Osteoblast (primary cell): ENCODE measurements at places on chromosomes 11 and 22. TPM values are rescaled to one million over a fixed set of nuclear protein-coding genes. Genes with fewer than 3 reads are reported as not detected.
A peak's percentile ranks its signal among the peaks of the same experiment; 100 is the strongest.

TENM4 gene
- 63.3 and 76.9 TPM in 2 replicates for total RNA-seq

- DNase-seq = peak; percentile 85
Observed at GRCh38 chr22:38305471-38306448, 11.5 kb downstream of the CSNK1E start.

ANO5 gene
- 0.59 and 1.1 TPM in 2 replicates for total RNA-seq

GRCh38 chr11:10655227-10655626, 38.3 kb downstream of the IRAG1 start:
- no peak for DNase-seq

GRCh38 chr11:62400760-62401159, 18.1 kb upstream of the SCGB1A1 start:
- peak; percentile 98 for DNase-seq

DNA sequence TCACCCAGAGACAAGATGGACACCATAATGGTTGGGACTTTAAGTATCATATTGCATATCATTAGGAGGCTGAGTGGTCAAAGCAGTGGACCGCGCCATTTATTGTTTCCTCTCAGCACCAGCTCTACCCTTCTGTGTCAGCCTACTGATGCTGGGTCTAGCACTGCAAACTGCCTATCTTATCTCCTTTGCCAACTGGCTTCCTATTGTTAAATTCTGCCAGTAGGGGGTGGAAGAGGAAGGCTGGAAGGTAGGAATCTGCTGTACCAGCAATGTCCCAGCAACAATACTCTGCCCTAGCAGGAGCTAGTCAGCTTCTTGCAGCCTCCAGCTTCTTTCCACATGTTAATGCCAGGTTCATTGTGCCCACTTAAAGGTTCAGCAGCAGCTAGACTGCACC, 367.1 kb upstream of the PDGFD start:
- DNase-seq = no peak

DNA sequence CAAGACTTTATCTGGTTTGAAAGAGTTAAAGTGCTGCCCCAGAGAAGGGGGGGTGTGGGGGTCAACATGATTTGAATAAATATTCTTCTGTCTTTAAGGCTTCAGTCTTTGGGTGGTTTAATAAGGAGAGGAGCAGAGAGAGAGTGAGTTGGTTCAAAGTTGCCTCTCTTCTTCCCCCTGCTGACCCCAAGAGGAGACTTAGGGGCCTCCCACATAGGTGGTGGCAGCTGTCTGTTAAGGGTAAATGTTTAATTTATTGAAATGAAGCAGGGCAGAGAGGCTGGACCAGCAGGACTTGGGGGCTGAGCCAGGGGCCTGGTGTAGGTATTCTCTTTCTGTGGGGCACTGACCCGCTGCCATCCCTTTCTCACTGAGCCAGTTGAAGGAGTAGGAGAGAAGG, 5.5 kb downstream of the POU2F3 start:
- peak; percentile 55 for DNase-seq

GRCh38 chr22:50531546-50531961, 1.7 kb upstream of the TYMP start:
- peak; percentile 87 for DNase-seq

GRCh38 chr22:48536541-48537342, 1290.9 kb downstream of the BRD1 start:
- peak; percentile 83 for DNase-seq

DNA sequence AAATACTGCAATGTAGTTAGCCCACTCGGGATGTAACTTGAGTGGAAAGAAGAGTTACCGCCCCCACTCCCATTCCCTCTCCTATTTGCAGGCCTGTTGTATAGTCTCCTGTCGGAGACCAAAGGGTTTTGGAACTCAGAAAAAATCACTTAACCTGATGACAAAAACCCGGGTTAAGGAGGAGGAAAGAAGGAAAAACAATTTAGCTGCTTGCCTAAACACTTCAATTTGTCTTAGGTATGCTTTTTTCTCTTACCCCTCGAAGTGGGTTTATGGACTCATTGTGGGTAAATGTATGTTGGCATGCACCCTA, 2.2 kb downstream of the YAP1 start:
- no peak for DNase-seq

- DNase-seq = no peak
Observed at GRCh38 chr11:43012606-43013005, 299.2 kb upstream of the API5 start.

GRCh38 chr11:123537726-123538125, 107.7 kb downstream of the GRAMD1B start:
- no peak for DNase-seq

- no peak for DNase-seq
Observed at GRCh38 chr11:22807855-22808570, 21.6 kb downstream of the SVIP start.

DNA sequence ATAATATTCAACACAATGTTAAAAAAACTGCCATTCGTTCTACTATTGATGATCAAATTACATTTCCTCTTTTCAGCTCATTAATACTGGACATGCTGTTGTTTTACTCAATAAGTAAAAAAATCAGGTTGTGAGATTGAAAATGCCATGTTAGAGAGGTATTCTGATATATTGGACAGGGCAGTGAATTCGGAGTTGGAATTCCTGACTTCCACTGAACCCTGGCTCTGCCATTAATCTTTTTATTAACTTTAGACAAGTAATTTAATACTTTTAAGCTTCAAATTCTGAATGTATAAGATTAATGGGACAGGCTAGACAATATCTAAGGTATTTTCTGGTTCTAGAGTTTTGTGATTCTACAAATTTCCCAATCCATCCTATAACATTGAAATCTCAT, 12.2 kb upstream of the NOX4 start:
- no peak for DNase-seq

DNA sequence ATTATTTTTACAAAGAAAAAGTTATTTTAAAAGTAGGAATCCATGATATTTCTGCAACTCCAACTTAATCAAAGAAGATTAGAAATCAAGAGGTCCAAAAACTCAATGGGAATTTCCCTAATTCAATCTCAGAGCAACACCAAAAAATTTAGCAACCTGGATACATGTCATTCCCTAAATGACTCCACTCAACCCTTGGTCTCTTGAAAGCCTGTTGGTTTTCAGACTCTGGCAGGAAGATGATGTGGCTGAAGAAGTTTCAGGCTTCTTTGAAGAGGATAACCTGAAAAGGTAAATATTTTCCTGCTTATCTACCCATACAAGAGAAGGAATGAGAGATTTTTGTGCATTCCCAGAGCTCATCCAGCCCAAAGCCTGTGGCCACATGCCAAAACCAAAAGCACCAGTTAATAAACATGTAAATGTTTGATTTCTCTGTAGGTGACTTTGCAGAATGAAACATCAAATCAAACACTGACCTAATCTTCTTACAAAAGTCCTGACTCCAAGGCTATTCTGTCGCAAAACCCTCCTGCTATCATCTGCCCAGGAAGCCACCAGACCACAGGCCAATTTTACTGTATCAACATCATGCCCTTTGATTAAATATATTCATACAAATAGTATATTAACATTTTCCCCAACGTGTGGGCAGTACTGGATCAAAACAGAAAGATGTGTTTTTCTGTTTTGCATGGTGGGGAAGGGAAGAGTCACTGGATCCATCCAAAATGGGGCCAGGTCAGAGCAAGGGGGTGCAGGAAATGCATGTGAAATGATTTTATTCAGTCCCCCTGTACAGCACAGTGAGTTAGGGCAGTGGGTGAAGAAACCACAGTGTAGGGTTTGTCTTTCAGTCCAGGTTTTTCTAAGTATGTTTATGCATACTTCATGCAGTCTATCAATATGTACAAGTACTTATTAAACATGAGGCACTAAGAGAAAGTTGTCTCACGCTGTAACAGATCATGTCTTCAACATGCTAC, 38.8 kb downstream of the SMCO4 start:
- DNase-seq = no peak

DNA sequence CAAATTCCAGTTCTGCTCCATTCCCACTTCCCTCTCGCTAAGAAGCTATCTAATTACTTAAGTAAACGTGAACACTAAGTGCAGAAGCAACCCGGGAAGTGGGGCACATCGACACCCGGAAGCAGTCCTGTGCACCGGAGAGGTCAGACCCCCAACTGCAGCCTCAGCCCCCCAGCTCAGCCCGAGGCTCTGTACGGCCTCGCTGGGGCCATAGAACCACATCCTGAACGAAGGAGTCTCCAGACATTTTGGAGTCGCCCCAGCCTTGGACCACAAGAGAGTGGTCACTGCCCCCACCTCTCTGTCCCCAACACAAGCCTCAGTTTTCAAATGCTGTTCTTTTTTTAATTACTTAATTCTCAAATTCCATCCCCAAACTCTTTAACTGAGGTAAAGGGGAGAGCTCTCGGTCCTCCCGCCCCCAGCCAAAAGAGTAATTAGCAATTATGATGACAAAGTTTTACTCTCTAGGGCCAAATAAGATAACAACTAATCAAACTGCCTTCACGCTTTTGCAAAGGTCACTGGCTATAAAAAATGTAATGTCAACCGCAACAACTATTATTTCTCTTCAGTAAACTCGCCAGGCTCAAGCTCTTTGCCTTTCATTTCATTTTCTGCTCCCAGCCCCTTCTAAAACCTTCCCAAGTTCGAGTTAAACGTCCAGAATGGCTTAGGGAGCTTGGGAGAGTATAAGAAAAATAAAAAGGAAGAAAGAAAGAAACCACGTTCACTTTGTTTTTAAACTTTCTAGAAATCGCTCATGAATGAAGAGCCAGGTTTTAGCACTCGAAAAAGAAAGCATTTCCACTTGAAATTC, 2.2 kb downstream of the PAX6 start:
- DNase-seq = peak; percentile 66

- DNase-seq = no peak
Observed at GRCh38 chr11:46888636-46889035, 29.7 kb downstream of the LRP4 start.

CCDC73 gene
- total RNA-seq = not detected in 2 replicates

DNA sequence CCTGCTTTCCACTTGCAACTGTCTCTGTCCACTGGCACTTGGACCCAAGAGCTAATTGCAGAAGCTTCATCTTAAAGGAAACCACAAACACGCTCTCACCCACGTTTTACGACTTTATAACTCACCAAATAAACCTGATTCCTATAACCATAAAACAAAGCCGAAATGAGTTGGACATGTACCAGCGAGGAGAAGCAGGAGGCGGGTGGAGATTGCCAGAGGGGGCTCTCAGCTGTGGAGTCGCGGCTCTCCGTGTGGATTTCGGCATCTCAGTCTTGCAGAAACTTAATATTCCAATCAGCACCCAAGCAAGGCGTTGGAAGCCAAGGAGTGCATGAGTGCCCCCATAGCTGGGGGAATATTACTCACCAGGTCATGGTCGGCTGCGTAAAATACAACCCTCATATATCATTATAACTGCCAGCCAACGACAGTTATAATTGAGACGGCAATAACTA, 483.6 kb downstream of the MN1 start:
- no peak for DNase-seq

GRCh38 chr11:68929706-68930570, 26.2 kb downstream of the IGHMBP2 start:
- DNase-seq = no peak

- DNase-seq = peak; percentile 82
Observed at GRCh38 chr11:116852261-116853031, 15.0 kb upstream of the APOA1 start.

APOBEC3H gene
- not detected in 2 replicates for total RNA-seq

OR5A1 gene
- not detected in 2 replicates for total RNA-seq

DNA sequence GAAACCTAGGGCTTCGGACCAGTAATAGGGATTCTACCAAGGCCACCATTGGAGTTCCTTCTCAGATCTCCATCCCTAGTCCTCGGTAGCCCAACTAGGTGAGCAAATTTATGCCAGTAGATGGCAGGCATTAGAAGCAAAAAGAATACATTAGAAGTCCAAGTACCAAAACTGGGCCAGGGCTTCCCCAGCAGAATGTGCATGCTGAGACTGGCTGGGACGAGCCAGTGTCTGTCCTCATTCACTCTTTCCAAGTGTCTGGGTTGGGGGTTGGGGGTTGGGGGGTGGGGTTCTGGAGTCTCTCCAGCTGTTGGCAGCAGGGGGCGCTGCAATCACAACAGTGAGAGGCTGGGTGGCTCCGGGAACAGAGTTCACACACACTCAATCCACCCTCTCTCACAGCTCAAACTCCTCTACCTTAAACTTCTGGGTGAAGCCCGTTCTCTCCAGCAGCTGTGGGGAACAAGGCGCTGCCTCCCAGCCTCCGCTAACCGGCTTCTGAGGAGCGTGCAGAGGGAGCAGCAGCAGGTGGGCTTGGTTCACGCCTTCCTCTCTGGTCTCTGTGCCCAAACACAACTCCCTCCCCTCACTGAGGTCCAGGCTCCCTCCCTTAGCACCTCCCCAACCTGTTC, 57.5 kb downstream of the BTG4 start:
- DNase-seq = peak; percentile 94

DNA sequence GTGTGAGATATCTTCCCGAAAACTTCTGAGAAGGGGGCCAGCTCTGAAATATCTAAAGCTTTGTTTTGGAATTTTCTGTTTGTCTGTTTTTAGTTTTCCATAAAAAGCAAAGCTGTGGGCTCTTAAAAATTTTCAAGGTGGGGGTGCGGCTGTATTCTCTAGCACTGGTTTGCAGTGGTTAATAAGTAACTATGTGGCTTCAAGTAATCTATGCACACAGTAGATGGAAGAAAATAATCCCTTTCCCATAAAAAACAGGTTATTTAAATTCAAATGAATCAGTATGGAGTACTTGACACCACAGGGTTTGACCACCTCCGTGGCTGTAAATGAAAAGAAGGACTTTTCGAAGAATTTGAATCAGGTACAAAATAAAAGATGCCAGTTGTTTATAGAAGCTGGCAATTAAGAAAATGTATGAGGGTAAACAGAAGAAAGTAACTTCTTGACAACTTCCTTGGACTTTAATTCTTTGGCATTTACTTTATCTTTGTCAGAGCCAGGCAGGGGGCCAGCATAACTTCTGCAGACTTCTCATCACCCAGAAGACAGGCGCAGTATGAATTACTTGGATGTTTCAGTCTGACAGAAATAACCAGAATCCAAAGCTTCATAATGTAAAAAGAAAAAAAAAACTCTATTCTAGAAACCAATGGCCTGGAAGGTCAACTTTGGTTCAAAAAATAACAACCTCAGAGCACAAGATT, 981.0 kb downstream of the DLG2 start:
- no peak for DNase-seq
